Skeletal muscle tissue (tissue), 5 donors: ENCODE measurements at places on chromosomes 16 and 17. TPM values are rescaled to one million over a fixed set of nuclear protein-coding genes. Genes with fewer than 3 reads are reported as not detected.

Gene HSD11B2
- 2.6 TPM for total RNA-seq

Gene SLC16A6
- 1.0 TPM for total RNA-seq

Gene CES5A
- not detected for total RNA-seq

Gene INO80E
- 12.5 TPM for total RNA-seq

Gene GCGR
- total RNA-seq = not detected

Gene ZNF19
- total RNA-seq = 1.0 TPM

Gene FMNL1
- total RNA-seq = 3.1 TPM

Gene KIF2B
- not detected for total RNA-seq

Gene CFAP119
- total RNA-seq = 1.6 TPM

Gene PABPN1L
- total RNA-seq = not detected

Gene HBA2
- 5,761 TPM for total RNA-seq

Gene ADGRG1
- total RNA-seq = 0.52 TPM

Gene MPO
- 14.1 TPM for total RNA-seq

Gene KRTAP4-5
- total RNA-seq = not detected

Gene KRTAP3-2
- total RNA-seq = not detected

Gene PIRT
- total RNA-seq = not detected

Gene CD19
- 2.1 TPM for total RNA-seq

Gene RNU2-1
- not detected for total RNA-seq

Gene NPW
- total RNA-seq = not detected

Gene AOC3
- total RNA-seq = 16.2 TPM

Gene ACE
- 7.8 TPM for total RNA-seq

Gene YBX2
- total RNA-seq = 0.52 TPM

Gene VASN
- total RNA-seq = 13.0 TPM

Gene GNG13
- total RNA-seq = not detected
